ENCODE measurements at places on chromosomes 11 and 22.
A peak's percentile ranks its signal among the peaks of the same experiment; 100 is the strongest.

DNA sequence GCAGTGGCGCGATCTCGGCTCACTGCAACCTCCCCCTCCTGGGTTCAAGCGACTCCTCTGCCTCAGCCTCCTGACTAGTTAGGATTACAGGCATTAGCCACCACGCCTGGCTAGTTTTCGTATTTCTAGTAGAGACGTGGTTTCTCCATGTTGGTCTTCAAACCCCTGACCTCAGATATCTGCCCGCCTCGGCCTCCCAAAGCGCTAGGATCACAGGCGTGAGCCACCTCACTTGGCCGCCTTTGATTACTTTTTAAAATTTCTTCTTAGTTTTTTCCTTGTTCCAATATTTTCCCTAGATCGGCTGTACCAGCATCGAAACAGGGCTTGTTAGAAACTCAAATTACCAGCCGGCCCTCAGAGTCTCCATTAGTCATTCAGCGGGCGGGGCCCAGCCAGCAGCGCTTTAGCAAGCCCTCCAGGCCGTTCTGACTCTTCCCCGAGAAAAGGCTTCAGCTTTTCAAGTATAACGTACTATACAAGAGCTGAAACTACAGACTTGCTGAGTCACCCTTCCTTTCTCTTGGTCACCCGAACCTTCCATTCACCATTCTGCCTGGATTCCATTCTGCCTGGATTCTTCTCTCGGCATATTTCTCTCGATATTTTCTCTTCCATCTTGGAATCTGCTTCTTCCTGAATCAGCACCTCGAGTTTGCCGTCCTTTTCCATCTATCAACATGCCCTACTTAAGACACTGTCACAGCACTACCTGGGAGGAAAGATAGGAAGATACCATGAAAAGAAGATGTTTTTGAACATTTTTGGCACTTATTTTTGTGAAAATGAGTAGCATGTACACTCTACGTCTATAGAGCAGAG lies 6.7 kb upstream of the CAPRIN1 start:
- DNase-seq = peak; percentile 66

GRCh38 chr11:111526501-111526900 lies 11.9 kb downstream of the HOATZ start:
- no peak for DNase-seq

GRCh38 chr22:29054251-29054767 lies 7.3 kb downstream of the C22orf31 start:
- DNase-seq = no peak

- DNase-seq = no peak
Observed at GRCh38 chr11:130150790-130151189, 8.8 kb upstream of the ST14 start.
